ENCODE measurements at places on chromosomes 13 and 19.

DNA sequence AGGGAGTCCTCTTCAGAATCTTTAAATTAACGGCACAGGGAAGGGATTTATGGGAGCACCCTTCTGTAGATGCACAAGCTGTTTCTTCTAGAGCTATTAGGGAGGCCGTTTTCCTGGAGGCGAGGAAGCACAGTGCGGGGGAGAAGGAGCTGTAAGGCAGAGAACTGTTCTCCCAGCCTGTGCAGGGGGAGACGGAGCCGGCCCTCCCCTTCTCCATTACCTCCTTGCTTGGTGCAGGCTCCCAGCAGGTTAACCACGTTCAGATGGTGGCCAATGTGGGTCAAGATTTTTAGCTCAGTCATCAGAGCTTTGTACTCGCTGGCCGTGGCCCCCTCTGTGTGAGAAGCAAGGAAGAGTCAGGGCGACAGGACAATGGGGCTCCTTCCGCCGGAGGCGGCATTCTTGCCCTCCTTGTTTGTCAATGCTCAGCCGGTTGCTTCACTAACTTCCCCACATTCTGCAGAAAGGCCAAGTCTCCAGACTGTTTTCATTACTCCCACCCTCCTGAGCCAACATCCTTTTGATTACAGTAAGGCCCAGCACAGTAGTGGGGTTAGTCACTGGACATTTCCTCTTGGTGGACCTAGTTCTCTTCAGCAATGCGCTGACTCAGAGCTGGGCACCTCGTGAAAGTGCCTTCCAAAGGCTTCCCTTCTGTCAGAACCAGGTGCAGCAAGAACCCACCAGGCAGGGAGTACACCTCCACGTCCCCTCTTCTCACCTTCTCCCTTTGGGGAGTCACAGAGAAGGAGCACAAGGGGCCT is 165.4 kb downstream of the FLT1 start:
- no peak for DNase-seq

DNA sequence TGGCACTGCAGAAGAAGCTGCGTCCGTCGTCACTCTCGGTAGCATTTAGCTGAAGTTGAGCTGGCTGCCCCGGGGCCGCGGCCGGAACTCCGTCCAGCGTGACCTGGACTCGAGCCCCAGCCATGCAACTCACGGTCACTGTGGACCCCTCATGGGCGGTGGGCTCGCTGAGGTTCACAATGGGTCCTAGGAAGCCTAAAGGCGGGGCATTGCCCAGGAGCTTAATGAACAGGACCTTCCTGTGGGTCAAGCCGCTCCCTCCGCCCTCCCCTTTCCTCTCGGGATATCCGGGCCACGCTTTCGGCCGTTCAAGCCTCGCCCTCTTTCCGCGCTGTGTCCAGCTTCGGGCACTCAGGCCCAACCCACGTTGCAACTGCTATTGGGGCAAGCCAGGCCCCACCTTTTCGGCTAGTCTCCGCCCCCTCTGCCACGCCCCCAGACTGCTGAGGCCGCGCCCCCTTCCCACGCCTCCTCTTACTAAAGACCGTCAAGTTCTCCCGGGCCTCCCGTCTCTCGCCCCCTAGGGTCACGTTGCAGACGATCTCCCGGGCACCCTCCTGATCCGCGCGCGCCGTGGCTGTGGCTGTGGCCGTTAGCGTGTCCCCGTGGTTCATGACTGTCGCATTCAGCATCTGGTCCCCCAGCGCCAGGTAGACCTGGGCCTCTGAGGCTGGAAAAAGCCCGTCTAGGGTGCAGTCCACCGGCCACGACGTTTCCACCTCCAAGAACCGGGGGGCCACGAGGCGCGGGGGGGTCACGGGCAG is 1.4 kb upstream of the RAVER1 start:
- DNase-seq: peak; percentile 32

- no peak for DNase-seq
Measured at GRCh38 chr19:13060233-13060963, 42.3 kb downstream of the LYL1 start.

- DNase-seq: no peak
Measured at GRCh38 chr19:32352241-32352630, 6.8 kb downstream of the ZNF507 start.

DNA sequence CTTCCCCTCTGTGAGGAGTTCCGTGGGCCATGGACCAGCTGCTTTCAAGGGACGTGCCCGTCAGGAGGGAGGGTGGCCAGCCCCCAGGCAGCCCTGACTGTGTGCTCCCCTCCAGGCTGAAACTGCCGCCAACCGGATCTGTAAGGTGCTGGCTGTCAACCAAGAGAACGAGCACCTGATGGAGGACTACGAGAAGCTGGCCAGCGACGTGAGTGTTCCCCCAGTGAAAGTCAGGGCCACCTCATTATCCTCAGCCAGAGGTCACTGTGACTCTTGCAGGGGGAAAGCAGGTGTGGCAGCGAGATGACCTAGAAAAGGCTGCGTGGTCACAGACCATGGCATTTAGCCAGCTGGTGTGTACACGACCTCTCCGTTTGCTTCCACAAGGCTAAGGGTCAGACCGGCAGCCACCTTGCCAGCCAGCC is 29.9 kb downstream of the CAPN12 start:
- DNase-seq: no peak

DNA sequence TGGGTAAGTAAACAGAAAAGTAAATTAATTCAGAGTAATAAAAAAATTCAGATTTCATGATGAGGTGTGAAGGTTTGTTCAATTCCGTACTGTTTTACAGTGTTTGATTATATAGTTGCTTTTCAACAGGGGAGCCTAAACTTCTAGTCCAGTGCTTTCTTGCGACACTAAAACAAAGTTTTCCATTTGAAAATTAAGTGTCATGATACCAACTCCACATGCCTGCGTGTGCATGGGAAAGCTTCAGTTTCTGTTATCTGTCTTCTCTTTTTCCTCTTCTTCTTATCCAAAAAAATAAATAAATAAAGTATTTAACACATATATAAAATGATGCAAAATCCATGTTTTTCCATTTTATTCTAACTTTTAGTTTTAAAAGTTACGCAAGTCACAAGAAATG is 165.3 kb downstream of the DACH1 start:
- no peak for DNase-seq

DNA sequence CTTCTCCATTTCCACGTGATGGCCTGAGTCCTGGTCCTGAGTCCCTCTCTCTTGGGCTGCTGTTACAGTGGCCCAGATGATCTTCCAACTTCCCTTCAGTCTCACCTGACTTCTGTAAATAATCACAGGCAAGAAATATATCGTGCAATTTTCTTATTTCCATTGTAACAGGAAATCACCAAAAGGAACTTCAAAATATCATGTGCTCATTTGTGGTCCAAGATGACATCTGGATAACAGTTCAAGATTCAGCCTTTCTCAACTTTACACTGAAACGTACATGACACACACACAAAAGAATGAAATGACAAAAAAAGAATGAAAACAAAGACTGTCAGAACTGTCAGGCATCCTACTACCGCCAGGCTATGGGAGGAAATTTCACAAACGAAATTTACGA is 22.0 kb upstream of the RAP2A start:
- no peak for DNase-seq

GRCh38 chr13:30051531-30052060 is 201.2 kb upstream of the UBL3 start:
- no peak for DNase-seq

GRCh38 chr13:93709506-93710244 is 483.1 kb downstream of the GPC6 start:
- DNase-seq: no peak

DNA sequence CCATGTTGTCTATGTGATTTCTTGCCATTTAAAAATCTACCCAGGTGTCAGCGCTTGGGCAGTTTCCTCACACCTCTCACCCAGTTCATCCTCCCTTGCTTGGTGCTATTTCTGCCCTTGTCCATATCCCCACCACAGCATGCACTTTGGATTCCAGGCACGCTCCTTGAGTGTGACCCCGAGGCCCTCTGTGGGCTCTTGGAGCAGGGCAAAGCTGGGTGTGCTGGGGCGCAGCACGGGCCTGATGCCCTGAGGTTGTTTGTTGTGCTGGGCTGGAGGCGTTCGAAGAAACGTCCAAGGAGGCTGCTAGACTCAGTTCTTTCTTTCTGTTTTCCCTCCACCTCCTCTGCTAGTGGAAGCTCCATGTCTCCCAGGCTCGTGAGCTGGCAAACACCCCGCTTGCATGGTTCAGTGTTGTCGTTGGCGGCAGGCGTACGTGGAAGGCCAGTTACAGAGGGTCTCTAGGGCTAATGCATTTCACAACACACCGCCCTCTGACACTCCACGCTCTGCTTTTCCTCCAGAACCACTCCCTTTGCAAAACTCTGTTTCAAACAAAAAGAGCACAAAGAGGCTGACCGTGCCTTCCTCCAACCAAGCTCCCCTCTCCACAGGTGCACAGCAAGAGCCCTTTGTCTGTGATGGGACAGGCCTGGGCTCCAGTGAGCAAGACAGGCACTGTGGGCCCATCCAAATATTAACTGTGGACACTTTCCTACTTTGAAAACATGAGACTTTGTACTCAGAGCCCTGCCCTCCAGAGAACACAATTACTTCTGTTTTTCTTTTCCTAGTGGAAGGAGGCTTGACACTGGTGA is 117.7 kb upstream of the GJB6 start:
- no peak for DNase-seq

- no peak for DNase-seq
Measured at GRCh38 chr19:45442778-45443461, 19.2 kb upstream of the ERCC1 start.

GRCh38 chr13:52001120-52001731 is 10.0 kb downstream of the ATP7B start:
- DNase-seq: peak; percentile 19

GRCh38 chr13:77733674-77734073 is 36.2 kb downstream of the SLAIN1 start:
- DNase-seq: no peak

DNA sequence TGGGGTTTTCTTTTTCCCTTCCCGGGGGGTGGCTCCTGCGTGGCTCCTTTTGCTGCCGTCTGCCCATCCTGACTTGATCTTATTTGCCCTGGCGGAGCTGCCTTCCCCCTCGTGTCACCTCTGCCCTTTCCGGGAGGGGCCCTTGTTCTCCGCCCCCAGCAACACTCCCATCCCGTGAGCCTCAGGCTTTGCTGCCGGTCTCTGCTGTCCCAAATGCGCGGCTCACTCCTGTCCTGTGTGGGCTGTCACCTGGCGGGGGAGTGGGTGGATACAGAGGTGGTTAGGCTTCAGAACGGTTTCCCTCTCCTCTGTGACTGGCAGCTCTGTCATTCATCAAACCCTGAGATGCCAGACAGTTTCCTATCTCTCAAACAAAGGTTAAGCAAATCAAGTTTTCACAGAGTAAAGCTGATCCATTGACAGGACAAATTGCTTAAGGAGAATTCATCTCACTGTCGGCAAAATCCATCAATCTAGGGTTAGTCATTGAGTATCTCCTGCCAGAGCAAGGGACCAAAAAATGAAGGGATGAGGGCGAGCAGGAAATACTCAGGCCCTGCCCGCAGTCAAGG is 84.0 kb downstream of the ANKRD10 start:
- DNase-seq: no peak

DNA sequence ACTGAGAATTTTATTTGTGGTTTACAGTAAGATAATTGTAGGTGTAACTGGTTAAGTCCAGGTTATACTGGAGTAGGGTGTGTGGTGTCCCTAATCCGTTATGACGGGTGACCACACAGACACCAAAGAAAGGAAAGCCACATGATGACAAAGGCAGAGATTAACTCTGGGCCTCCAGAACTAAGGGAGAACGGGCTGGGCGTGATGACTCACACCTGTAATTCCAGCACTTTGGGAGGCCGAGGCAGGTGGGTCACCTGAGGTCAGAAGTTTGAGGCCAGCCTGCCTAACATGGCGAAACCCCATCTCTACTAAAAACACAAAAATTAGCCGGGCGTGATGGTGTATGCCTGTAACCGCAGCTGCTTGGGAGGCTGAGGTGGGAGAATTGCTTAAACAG is 10.2 kb upstream of the FUT2 start:
- no peak for DNase-seq

DNA sequence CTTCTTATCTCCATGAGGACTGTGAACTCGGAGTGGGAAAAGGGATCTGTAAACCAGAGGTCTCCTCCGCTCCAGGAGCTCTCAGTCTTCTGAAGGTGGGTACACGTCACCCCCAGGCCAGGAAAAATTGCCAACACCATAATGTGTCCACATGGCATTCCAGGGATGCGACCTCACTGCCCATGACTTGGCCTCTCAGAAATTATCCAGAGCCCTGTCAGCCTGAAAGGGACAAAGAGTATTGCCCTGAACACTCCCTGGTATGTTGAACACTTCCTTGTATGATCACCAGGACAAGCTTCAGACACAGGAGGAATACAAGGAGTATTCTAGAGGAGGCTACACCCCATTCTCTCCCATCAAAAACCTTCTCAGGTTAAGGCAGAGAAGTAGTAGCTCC is 81.0 kb upstream of the SLC7A1 start:
- DNase-seq: no peak

- no peak for DNase-seq
Measured at GRCh38 chr19:45056831-45057230, 18.0 kb downstream of the CLASRP start.

GRCh38 chr13:90800082-90800746 is 547.3 kb upstream of the MIR17HG start:
- no peak for DNase-seq

- peak; percentile 25 for DNase-seq
Measured at GRCh38 chr13:97189928-97190327, 32.2 kb upstream of the MBNL2 start.

DNA sequence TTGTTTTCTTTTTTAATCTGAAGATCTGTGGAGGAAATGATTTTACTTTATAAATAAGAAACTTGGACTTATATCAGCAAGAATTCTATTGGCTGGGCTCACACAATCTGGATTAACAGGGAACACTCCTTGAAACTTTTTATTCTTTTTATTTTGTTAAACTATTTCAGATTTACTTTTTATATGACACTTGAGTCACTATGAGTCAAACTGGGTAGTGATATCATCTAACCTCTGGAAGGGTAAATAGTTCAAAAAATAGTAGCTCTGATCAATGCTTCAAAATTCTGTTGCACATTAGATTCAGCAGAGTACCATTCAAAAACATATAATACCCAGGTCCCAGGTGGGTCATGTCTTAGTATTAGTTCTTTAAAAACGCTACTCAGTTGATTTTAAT is 55.1 kb upstream of the NBEA start:
- no peak for DNase-seq

- DNase-seq: no peak
Measured at GRCh38 chr13:24134757-24135156, 25.8 kb upstream of the SPATA13 start.

- no peak for DNase-seq
Measured at GRCh38 chr19:45716359-45717130, 14.2 kb downstream of the FBXO46 start.

GRCh38 chr13:101892296-101892695 is 439.8 kb downstream of the ITGBL1 start:
- DNase-seq: no peak

- no peak for DNase-seq
Measured at GRCh38 chr19:34284505-34284904, 30.2 kb downstream of the GARRE1 start.

GRCh38 chr19:7663706-7664105 is 5.1 kb upstream of the RETN start:
- no peak for DNase-seq

DNA sequence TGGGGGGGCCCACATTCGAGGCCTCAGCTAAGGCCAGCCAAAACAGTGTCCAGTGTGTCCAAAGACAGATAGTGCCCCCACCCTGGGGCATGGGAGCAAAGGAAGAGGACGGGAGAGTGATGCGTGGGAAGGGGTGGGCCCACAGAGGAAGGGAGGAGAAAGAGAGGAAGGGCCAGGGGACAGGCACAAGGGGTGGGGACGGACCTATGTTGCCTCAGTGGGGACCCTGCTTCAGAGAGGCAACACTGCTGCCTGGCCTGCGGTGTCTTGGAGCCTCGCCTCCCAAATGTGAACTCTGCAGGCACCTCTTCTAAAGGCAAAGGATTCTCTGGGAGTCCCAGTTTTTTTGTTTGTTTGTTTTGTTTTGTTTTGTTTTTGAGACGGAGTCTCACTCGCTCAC is 230.2 kb upstream of the MAB21L1 start:
- no peak for DNase-seq
